ENCODE measurements at places on chromosomes 2 and 18. TPM values are rescaled to one million over a fixed set of nuclear protein-coding genes. Genes with fewer than 3 reads are reported as not detected.

DNA sequence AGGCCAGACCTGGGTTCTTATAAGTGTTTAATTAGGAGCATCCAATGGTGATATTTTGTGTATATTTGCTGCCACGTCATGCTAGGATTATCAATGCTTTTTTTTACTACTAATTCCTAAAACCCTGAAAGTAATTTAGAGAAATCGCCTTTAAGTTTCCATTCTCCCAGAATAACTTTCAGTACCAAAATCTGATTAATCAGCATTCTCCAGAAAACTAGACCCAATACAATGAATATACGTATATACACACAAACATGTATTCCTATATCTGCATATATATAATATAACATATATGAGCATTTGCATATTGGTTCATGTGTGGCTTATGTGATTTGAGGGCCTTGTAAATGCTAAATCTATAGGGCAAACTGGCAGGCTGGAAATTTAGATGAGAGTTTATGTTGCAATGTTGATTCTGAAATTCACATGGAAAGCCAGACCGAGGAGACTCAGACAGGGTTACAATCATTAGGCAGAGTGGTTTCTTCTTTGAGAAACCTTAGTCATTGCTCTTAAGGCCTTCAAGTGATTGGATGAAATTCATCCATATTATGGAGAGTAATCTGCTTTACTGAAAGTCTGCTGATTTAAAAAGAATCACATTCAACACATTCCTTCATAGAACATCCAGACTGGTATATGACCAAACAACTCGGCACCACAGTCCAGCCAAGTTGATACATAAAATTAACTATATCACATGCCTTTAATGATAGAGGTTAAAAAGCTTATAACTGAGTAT, 65.9 kb upstream of the RGPD4 start:
- no peak for DNase-seq

DNA sequence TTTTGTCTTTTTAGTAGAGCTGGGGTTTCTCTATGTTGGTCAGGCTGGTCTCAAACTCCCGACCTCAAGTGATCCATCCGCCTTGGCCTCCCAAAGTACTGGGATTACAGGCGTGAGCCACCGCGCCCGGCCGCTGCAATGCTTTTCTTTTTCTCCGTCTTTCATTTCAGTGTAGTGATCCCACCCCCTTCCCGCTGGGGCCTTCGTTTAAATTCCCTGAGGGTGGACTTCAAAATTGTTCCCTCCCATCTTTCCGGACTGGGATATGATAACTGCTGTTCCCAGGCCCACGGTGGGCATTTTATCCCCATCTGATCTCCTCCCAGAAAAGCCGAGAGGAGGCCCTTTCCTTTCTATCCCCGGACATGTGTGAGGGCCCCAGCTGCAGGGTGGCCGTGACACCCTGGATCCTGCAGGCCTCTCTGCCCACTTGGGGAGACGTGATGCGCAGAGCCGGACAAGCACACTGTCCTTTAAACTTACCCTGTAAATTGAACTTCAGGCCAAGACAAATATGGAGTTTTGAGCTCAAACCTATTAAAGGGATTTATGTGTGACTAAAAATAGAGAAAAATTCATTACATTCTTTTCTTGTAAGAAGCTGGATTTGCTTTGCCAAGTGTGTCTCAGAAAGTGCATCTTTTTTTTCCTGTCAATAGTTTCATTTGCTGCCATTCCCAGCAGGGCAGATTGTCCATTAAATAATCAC, 54.5 kb upstream of the AFF3 start:
- DNase-seq: peak; percentile 47

Gene ADD2
- total RNA-seq: 2.8 TPM

DNA sequence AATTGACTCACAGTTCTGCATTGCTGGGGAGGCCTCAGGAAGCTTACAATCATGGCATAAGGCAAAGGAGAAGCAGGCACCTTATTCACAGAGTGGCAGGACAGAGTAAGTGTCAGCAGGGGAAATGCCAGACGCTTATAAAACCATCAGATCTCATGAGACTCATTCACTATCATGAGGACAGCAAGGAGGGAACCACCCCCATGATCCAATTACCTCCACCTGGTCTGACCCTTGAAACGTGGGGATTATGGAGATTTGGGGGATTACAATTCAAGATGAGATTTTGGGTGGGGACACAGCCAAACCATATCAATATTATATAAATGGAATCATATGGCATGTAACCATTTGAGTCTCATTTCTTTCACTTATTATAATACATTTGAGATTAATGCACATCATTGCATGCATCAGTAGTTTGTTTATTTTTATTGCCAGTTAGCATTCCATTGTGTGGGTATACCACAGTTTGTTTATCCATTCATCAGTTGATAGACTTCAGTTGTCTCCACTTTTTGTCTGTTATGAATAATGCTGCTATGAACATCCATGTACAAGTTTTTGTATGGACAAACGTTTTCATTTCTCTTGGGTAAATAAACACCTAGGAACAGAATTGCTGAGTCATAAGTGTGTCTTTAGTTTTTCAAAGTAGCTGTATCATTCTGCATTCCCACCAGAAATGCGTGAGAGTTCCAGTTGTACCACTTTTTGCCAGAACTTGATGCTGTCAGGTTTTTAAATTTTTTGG, 5.8 kb upstream of the SRBD1 start:
- no peak for DNase-seq

GRCh38 chr18:50272568-50272967, 6.3 kb upstream of the CFAP53 start:
- DNase-seq: no peak

DNA sequence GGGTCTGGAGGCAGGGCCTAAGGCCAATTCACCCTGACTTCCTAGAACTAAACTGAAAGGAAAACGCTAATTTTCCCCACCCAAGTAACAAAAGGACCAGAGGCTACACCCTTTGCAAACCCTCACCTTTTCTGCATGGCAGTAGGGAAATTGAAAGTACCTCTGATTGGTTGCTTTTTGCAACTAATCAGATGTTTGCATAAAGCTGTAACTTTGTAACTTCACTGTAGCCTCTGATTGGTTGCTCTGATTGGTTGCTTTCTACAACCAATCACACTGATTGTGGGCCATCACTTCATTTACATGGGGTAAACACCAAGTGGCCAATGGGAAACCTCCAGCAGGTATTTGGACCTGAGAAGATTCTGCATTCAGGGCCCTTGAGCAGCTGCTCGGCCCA, 20.8 kb downstream of the EIPR1 start:
- no peak for DNase-seq

DNA sequence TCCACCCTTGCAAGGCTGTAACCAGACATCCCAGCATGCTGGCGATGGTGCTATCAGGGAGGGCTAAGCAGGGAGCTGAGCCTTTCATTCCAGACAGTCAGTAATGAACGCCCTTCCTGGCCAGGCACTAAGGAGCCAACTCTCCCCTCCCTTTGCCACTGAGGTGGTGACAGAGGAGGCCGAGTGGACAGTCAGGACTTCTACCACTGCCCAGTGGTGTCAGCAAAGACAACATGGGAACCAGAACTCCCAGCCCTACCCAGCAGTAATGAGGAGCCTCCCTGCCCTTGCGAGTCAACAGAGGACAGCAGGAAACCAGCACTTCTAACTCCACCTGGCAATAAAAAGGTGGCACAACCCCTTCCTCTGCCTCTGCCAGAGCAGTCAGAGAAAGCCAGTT, 68.6 kb downstream of the ZAP70 start:
- no peak for DNase-seq

Gene EMX1
- total RNA-seq: not detected

Data from tongue (tissue), 3 donors.